ENCODE measurements at places on chromosomes 13 and 19. TPM values are rescaled to one million over a fixed set of nuclear protein-coding genes. Genes with fewer than 3 reads are reported as not detected.

DNA sequence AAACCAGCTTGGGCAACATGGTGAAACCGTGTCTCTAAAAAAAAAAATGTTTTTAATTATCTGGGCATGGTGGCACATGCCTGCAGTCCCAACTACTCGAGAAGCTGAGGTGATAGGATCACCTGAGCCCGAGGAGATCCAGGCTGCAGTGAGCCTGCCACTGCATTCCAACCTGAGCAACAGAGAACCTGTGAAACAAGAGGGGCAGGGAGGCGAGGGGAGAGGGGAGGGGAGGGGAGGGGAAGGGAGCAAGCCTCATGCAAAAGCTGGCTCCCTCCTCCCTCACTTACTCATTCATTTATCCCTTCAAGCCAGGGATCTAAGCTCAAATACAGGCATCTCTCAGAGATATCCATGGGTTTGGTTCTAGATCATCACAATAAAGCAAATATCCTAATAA lies 8.9 kb downstream of the ATP7B start:
- H3K4me3 ChIP-seq = no peak overlapping the region
- no peak overlapping the region for H3K27ac ChIP-seq
- H3K36me3 ChIP-seq = no peaks in the 10 kb centered on the region

The PNMA8C gene
- total RNA-seq = 0.44 TPM

DNA sequence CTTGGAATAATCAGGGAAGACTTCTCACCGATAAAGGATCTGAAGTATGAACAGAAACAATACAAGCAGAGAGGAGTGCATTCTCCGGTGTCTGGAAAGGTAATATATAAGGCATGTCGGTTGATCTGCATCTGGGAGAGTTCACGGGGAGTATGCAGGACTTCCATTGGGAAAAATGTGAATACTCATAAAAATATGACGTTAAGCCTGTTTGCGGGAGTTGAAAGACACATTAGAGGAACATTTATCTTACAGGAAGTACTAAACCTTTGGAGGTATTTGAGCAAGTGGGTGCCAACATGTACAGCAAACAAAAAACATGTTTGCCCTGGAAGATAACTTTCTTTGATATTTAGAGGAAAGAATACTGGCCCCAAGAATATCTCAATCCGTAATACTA lies 286.8 kb downstream of the SLITRK6 start:
- no peaks in the 10 kb centered on the region for H3K36me3 ChIP-seq
- H3K4me3 ChIP-seq = no peak overlapping the region
- no peak for DNase-seq
- no peak overlapping the region for H3K27ac ChIP-seq

The TMPRSS9 gene
- 0.18 TPM for total RNA-seq

DNA sequence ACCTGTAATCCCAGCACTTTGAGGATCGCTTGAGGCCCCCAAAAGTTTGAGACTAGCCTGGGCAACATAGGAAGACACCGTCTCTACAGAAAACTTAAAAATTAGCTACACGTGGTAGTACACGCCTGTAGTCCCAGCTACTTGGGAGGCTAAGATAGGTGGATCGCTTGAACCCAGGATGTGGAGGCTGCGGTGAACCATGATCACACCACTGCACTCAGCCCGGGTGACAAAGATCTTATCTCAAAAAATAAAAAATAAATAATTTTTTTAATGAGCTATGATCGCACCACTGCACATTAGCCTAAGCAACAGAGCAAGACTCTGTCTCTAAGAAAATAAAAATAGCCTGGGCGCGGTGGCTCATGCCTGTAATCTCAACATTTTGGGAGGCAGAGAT lies 6.6 kb downstream of the RCBTB2 start:
- no peak for DNase-seq
- H3K4me3 ChIP-seq = no peak overlapping the region
- H3K4me1 ChIP-seq = peaks cover 1% of the 10 kb centered on the region
- H3K36me3 ChIP-seq = peaks cover 3% of the 10 kb centered on the region
- no peaks in the 10 kb centered on the region for H3K27me3 ChIP-seq

The PGLYRP1 gene
- total RNA-seq = 0.27 TPM

- no peaks in the 10 kb centered on the region for H3K4me1 ChIP-seq
- H3K36me3 ChIP-seq = no peaks in the 10 kb centered on the region
- H3K4me3 ChIP-seq = no peak overlapping the region
- no peak overlapping the region for H3K27ac ChIP-seq
- DNase-seq = peak; percentile 56
- H3K27me3 ChIP-seq = no peaks in the 10 kb centered on the region
Measured at GRCh38 chr13:71879129-71879535, 12.1 kb upstream of the DACH1 start.

DNA sequence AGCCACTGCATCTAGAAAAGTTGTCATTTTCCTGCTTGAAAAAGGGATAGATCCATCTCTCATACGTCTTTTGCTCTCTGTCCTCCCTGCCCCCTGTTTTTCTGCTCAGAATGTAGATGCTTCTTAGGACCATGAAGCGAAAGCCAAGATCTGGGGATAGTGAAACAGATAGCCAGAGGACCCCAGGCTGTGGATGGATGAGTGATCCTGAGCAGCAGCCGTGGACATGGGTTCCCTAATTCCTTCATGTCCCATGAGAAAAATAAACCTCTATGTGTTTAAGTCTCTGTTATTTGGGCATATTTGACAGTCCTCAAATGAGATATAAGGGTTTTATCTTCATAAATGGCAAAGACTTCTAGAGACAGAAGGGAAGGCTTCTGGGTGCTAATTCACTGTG lies 12.2 kb upstream of the FFAR2 start:
- H3K27me3 ChIP-seq = no peaks in the 10 kb centered on the region
- H3K27ac ChIP-seq = peak overlapping the region; percentile 86
- H3K4me1 ChIP-seq = peaks cover 45% of the 10 kb centered on the region
- no peaks in the 10 kb centered on the region for H3K36me3 ChIP-seq

DNA sequence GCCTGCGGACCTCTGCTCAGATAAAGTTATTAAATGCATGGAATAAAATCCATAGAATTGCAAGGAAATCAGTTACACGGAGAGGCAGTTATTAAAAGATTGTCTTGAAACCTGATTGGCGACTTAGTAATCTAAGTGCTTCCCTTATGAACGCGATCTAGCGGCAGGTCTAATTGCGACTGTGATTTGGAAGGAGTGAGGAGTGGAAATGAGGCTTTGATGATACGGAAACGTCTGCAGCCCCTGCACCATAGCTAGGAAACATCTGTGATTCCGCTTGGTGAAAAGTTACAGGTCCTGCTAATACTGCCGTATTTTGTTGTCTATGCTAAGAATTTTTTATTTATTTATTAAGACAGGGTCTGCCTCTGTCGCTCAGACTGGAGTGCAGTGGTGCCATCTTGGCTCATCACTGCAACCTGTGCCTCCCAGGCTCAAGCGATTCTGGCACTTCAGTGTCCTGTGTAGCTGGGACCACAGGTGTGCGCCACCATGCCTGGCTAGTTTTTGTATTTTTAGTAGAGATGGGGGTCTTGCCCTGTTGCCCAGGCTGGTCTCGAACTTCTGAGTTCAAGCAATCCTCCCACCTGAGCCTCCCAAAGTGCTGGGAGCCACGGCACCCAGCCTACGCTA lies 887 bp downstream of the NDUFS7 start:
- peak overlapping the region; percentile 97 for H3K27ac ChIP-seq
- H3K36me3 ChIP-seq = peaks cover 33% of the 10 kb centered on the region
- H3K27me3 ChIP-seq = no peaks in the 10 kb centered on the region
- H3K4me3 ChIP-seq = peak overlapping the region; percentile 93

DNA sequence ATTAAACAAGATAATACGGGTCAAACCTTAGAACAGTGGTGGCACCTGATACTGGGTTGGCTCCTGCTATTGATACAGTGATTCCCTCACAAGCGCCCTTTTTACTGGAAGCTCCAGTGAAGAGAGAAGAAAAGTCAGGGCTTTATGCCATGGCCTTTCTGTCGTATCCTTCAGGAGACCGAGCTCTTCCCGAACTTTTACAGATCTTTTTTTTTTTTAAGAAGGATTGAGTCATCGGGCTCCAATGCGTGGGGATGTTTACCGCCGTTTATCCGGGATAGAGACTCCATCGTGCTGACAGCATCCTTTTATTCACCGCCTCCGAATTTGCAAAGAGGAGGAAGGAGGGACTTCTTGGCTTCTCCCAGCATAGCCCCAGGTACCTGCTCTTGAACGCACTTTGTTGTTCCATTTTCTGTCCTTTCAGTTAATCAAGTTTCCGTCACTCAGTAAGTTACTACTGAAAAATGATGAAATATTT lies 574 bp downstream of the ZNF227 start:
- H3K27me3 ChIP-seq = no peaks in the 10 kb centered on the region
- peak overlapping the region; percentile 97 for H3K4me3 ChIP-seq
- DNase-seq = peak; percentile 49
- H3K4me1 ChIP-seq = peaks cover 2% of the 10 kb centered on the region

The PRR36 gene
- total RNA-seq = 0.09 TPM

GRCh38 chr19:47598407-47599349 lies 10.3 kb upstream of the BICRA start:
- H3K27me3 ChIP-seq = no peaks in the 10 kb centered on the region
- H3K4me3 ChIP-seq = peak overlapping the region; percentile 14
- H3K27ac ChIP-seq = peak overlapping the region; percentile 9
- peaks cover 11% of the 10 kb centered on the region for H3K4me1 ChIP-seq

GRCh38 chr13:52652980-52653303 lies 306 bp downstream of the SUGT1 start:
- peak overlapping the region; percentile 87 for H3K4me3 ChIP-seq
- peaks cover 12% of the 10 kb centered on the region for H3K36me3 ChIP-seq
- peaks cover 10% of the 10 kb centered on the region for H3K4me1 ChIP-seq

The SBK2 gene
- 0.89 TPM for total RNA-seq

The CBARP gene
- 0.84 TPM for total RNA-seq
